GM23338 (cell line): ENCODE measurements at places on chromosomes 13 and 19. TPM values are rescaled to one million over a fixed set of nuclear protein-coding genes. Genes with fewer than 3 reads are reported as not detected.

Gene PALM3
- total RNA-seq = 40.2 and 45.8 TPM in 2 replicates

Gene ICAM5
- 2.7 and 4.6 TPM in 2 replicates for total RNA-seq

Gene PSG7
- not detected in 2 replicates for total RNA-seq

Gene CACNA1A
- 17.8 and 20.3 TPM in 2 replicates for total RNA-seq

Gene FCGBP
- 3.0 and 3.6 TPM in 2 replicates for total RNA-seq

Gene POP4
- 35.5 and 37.2 TPM in 2 replicates for total RNA-seq

Gene COX6B1
- total RNA-seq = 564 and 722 TPM in 2 replicates

DNA sequence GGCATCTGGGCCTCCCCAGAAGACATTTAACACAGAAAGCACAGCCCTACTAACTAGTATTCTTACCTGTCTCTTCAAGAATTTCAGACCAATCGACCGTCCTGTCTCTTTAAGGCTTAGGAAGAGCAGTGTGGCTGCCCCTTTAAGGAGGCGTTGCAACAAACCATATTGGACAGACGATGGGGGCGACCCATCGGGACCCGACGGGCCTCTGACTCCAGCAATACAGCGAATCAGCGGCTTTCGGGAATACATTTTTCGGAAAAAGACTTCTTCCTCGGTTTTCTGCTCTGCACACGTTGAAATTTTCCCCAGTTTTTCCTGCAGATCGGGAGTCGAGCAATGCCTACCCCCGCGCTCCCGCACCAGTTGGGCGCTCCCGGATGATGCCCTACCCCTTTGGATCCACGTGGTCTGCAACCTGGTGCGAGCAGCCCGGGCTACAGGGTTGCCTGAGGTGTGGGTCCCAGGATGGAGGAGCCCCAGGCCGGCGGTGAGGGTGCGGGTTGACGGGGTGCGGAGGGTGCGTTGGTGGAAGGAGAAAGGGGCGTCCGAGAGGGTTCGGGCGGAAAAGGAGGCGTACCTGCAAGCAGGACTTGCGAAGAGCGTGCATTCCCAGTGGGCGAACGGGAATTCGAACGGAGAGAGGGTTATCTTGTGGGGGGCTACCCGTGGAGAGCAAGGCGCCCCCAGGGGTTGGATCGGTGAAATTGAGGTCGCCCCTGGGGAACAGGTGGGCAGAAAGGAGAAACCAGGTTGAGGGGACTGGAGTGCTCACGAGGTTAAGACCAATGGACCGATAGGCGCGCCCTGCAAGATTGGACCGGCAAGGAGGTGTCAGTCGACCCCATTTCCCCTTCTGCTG lies at the start of gene POLR1G:
TSS of gene POLR1G (plus strand) at position 419 of the 865 bp plus-strand sequence. CDS start at position 472, 53 bp downstream.
- H3K4me3 ChIP-seq = peak within 1 kb of the TSS; percentile 88
- DNase-seq = peak; percentile 89
- H3K27ac ChIP-seq = peak within 1 kb of the TSS; percentile 94
- peaks cover 22% of the 10 kb centered on the region for H3K27me3 ChIP-seq
- no peaks in the 10 kb centered on the region for H3K36me3 ChIP-seq

DNA sequence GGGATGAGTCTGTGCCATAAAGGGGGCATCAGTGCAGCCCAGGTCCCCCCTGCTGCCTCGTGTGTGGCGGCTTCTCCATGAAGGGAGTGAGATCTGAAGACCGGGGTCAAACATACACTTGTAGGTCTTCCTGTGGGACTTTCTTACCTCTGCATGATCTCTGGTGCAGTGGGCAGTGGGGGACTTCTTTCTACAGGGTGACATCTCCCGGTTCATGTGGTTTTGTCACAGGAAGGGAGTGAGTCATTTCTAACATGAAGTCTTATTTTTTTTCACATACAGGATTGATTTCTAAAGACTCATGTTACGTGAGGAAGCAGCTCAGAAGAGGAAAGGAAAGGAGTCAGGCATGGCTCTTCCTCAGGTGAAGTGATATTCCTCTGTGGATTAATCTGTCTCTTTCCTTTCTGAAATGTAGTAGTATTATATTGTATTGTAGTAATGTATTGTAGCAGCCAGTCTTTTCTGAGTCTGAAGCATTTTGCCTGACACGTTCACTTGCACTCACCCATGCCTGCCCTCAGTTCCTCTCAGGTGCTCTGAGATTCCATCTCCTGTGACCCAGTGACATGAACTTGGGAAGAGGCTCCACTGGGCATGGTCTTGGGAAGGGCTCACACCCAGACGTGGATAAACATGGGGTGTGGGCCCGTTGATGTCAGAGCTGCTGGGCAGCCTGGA lies 15.7 kb downstream of the ZNF808 start:
- no peak overlapping the region for H3K27ac ChIP-seq
- no peak for DNase-seq
- H3K36me3 ChIP-seq = peaks cover 5% of the 10 kb centered on the region; the same call in 1 of the 2 replicates
- no peaks in the 10 kb centered on the region for H3K27me3 ChIP-seq

DNA sequence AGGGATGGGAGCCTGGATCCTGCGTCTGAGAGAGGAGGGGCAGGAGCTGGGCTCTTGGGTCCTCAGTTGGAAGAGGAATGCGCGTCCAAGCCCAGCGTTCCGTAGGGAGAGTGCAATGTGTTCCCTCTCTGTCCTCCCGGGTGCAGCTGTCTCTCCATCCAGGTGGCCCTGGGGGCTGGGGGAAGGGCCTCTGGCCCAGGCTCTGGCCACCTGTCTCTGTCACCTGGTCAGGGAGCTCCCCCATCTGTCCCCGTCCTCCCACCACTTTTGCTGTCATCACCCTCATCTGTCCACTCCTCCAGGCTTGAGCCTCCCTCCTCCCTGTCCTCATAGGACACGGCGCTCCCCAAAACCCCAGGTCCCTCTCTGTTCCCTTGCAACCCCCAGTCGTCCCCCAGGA lies 3.7 kb upstream of the SBK2 start:
- H3K27me3 ChIP-seq = no peaks in the 10 kb centered on the region
- no peaks in the 10 kb centered on the region for H3K36me3 ChIP-seq
- H3K4me1 ChIP-seq = peaks cover 7% of the 10 kb centered on the region; the same call in 1 of the 2 replicates
- no peak overlapping the region for H3K4me3 ChIP-seq

DNA sequence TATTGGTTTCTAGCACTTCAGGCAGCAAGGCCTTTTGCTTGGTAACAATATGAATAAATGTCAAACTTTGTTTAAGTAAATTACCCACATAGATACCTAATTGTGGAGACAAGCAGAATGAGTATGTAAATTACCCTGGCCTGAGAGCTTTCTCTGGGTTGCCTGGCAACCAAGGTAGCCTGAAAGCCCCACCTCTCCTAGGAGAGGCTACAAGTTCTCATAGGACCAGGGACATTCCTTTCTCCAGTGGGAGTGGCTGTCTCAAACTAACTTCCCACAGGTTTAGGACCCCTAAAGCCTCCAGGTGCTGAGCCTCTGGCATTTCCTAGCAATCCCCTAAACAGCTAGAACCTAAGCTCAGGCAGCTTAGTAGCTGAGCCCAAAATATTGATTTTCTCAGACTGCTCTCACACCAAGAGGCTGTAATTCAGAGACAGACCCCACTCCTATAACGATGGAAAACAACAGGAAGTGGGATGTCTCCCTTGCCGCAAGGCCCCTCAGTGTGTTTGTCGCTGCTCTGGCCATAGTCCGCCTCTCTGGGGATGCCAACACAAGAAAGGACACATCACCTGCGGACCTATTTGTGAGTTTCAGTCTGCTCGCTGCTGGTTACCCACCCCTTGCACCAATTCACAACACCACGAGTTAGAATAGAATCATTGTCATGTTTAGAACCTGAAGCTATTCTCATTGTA lies 207.3 kb downstream of the DLEU7 start:
- H3K27me3 ChIP-seq = no peaks in the 10 kb centered on the region
- H3K27ac ChIP-seq = 0 out of 2 replicates have a peak overlapping the region, but pooled peaks have one; percentile 26
- peak; percentile 93 for DNase-seq
